Liver (tissue), 10 donors: ENCODE measurements at places on chromosomes 7 and 10.

DNA sequence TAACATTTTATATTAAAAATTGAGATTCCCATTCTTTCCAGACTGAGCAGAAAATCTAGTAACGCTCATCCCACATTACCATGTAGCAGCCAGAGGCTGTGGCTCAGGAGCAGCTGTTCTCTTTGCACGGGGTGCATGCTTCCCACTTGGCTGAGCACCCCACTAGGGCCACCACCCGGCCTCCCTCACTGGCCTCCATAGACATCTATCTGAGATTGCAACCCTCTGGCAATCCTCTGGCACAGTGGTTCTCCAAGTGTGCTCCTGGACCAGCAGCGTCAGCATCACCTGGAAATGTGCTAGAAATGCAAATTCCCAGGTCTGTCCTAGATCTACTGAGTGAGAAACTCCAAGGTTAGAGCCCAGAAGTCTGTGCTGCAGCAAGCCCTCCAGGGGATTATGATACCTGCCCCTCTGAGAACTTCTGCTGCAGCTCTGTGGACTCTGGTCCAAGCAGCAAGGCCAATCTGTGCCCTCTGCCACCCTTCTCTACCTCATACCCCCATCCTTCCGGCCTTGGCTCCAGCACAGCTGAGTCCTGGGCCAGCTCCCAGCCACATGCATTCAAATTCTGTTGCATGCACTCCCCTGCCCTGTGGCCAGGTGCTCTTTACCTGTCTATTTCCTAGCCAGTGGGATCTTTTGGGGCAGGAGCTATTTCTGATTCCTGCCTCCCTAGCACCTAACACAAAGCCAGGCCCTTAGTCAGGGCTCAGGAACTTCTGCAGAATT lies 301.5 kb downstream of the GRID1 start:
- no peak for DNase-seq

DNA sequence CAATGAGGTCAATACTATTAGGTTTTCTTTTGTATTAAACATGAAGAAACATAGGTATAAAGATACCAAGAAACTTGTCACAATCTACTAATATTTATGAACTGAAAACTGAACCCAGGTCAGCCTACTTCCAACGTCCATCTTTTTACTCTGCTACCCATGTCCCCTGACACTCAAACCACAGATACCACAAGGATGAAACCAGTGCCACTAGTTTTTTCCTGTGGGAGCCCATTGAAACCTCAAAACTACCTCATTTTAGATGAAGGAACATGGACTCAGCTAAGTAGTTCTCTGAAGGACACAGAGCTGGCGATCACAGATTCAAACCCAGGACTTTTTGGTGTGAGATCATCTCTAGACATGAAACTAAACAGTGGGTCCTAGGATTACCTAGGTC lies 6.8 kb downstream of the TET1 start:
- DNase-seq: no peak

DNA sequence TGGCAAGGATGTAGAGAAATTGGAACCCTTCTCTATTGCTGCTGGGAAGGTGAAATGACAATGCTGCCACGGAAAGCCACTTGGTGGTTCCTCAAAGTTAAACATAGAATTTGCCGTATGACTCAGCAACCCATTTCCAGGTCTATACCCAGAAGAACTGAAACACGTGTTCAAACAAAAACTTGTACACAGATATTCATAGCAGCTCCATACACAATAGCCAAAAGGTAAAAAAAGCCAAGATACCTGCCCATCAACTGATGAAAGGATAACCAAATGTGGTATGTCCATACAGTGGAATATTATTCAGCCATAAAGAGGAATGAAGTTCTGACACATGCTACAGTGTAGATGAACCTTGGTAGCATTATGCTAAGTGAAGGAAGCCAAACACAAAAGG lies 39.1 kb downstream of the LHPP start:
- no peak for DNase-seq

DNA sequence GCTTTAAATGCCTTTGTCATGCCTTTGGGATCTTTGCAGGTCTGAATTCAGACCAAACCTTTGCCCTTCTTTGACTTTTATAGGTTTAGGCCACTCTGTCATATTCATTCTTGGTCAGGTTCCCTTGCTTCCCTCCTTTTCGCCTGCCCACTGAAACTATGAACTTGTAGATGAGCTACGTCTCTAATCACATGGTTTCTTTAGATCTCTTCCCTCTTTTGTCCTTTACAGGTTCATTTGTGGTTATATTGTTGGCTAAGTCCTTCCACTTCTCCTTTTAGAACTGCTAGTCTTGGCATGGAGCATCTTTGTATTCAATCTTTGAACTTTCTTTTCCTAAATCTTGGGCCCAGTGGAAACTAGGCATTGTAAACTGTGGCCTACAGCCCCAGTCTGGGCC lies 104.0 kb upstream of the ZEB1 start:
- DNase-seq: no peak

DNA sequence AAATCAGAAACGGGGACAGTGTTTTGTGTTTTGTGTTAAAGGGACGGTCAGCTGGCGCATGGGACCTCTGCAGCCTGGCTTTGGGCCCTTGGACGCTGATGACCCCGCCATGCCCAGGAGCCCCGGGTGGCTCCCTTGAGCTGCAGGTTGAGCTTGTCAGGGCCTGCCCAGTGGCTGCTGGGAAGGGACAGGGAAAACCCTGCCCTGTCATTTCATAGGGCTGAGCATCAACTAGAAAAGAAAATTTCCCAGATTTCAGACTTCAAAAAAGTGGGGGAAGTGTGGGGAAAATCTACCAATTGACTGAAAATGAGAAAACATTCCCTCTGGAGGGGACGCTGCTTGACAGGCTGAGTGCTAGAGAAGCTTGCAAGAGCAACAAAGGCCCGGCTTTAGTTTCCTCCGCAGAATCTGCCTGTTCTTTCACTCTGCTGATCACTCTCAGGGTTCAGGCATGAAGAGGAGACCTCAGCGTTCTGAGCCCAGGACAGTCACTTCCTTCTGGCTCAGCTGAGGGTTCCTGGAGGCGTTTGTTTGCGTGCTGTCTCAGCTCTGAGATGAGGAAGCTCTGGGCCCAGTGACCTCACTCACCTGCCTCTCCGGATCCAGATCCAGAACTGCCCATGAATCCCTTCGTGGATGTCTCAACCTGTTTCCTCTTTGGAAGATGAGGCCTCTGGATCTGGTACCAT lies 18.6 kb upstream of the DNAJB6 start:
- DNase-seq: no peak

DNA sequence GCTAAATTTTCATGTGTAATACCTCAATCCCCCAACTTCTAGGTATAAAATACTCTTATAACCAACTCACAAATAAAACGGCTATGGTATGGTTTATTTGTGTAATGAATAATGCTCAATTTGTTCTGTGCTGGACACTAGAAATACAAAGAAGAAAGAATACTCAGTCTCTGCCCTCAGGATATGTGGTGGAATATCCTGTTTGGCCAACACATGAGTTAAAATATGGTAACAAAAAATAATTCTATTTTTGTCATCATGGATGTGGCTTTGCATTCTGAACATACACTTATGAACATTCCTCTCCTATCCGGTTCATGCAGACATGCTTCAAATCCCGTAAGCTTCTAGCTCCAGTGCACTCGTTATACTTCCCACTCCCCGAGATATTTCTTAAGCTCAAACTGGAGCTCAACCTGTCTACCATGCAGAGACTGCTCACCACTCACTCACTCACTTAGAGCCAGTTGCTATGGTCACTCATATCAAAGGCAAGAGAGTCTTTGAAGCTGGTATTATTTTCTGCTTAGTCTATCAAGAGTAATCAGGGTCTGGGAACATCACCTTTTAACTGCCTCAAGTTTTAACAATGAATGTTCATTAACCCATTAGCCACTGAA lies 53.8 kb upstream of the SLC16A12 start:
- no peak for DNase-seq
